ENCODE measurements at places on chromosomes 1 and 21.

- no peak for DNase-seq
Observed at GRCh38 chr1:180636138-180636537, 4.3 kb downstream of the XPR1 start.

DNA sequence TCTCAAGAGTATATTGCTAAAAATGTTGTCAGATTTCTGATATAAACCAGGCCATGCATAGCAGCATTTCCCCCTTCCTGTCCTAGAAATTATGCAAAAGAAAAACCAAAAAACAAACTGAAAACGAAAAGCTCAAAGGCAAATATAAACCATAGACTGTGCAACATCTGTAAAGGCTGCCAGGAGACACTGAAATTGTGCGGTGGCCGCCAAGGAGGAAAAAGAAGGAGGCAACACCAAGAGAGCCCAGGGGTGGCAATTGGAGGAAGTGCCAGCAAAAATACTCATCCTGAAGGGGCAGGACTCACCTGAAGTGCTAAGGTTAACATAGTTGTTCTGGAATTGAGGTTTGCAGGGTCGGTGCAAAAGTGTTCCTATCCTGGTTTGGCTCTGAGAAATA lies 92.0 kb downstream of the RWDD3 start:
- DNase-seq: no peak

GRCh38 chr1:67717876-67718275 lies 32.9 kb downstream of the GADD45A start:
- no peak for DNase-seq

- DNase-seq: no peak
Observed at GRCh38 chr1:224267925-224268324, 62.0 kb downstream of the NVL start.

DNA sequence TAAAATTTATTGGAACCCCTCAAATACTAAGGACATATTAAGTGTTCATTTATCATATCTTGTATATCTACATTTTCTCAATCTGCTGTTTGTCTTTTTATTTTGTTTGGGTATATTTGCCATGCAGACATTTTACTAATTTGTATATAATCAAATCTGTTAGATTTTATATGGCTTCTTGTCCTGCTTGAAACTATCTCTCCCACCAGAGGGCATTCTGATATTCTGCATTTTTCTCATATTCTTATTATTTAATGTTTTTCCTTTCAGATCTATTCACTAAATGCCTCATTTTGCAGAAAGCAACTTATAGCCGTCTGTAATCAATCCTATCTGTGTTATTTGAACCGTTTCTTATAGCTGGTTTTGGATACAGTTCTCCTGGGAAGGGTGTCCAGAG lies 745.5 kb downstream of the LRRIQ3 start:
- no peak for DNase-seq

DNA sequence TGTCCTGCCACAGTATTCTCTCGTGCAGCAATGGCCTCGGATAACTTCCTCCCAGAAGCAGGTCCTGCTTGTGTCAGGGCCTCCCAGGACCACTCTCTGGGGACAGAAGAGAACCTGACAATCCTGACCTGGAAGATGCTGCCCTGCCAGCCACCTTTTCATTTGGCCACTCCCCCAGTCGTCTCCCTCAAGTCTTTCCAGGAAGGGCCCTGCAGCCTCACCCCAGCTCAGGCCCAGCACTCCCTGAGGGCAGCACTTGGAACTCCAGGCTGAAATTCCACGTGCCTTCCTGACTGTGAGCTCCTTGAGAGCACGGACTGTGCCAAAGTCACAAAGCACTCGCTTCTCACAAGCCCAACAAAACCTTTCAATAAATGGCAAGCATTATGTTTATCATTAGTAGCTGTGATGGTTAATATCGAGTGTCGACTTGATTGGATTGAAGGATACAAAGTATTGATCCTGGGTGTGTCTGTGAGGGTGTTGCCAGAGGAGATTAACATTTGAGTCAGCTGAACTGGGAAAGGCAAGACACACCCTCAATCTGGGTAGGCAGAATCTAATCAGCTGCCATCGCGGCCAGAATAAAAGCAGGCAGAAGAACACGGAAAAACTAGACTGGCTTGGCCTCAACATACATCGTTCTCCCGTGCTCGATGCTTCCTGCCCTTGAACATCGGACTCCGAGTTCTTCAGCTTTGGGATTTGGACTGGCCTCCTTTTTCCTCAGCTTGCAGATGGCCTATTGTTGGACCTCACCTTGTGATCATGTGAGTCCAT lies 2.3 kb upstream of the CLEC20A start:
- DNase-seq: no peak

GRCh38 chr1:239527051-239527693 lies 140.8 kb downstream of the CHRM3 start:
- DNase-seq: no peak

GRCh38 chr1:17558541-17558940 lies 19.0 kb downstream of the ARHGEF10L start:
- DNase-seq: no peak

GRCh38 chr1:145425436-145426029 lies at the start of gene NBPF20:
Gene NBPF20 (minus strand): TSS chr1:145425603. CDS start chr1:145405272, 20,331 bp downstream.
- peak; percentile 74 for DNase-seq

DNA sequence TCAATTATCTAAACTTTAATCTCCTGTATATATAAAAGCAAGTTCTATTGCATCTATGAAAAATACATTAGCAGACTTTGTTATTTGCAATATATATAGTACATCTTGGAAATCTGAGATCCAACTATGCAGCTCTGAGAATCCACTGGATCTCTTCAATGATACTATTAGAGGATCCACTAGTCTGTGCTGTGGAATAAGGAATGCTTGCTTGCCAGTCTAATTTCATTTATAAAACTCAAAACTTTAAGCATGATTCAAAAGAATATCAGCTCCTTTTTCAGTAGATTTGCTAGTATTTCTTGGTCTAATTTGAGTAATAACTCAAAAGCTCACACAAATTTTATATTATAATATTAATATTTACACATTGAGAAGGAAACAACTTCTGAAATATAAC lies 115.1 kb downstream of the SPATA6 start:
- DNase-seq: no peak

- DNase-seq: no peak
Observed at GRCh38 chr1:203057911-203058675, 27.7 kb downstream of the MYOG start.

- peak; percentile 59 for DNase-seq
Observed at GRCh38 chr21:36422279-36423098, 37.3 kb downstream of the CHAF1B start.

- no peak for DNase-seq
Observed at GRCh38 chr1:243411472-243411871, 155.6 kb downstream of the SDCCAG8 start.

- DNase-seq: no peak
Observed at GRCh38 chr1:207388721-207389120, 65.4 kb upstream of the CR2 start.

DNA sequence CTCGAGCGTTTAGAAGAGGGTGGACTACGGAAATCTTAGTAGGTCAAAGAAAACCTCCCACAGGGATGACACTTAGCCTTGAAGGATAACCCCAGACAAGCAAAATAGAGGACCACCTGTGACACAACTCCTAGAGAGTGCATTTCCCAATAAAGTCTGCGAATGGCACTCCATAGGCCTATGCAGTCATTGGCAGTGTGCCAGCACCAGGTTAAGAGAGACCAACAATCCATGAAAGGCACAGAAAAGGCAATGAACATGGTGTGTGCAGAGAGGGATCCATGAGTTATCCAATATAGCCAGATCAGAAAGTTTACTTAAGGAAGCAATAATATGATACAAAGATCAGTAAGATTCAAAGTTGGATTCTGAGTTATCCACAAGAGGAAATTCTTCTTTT lies 45.2 kb upstream of the FMO2 start:
- no peak for DNase-seq

DNA sequence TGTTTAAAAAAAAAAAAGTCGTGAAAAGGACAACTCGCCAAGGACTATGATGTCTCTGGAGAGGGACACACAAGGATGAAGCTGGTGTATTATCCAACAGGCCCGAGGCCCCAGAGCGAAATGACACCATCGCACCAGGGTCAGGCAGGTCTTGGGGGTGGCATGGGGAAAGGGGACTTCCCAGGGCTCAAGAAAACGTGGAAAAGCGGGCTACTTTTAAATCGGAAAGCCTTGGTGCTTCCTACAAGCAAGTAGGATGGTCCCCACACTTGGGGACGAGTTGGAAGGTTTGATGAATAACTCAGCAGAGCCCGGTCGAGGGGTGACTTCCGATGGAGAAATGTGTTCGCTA lies 505 bp upstream of the GNPAT start:
- DNase-seq: no peak

- no peak for DNase-seq
Observed at GRCh38 chr1:12556368-12556930, 61.6 kb downstream of the DHRS3 start.

- no peak for DNase-seq
Observed at GRCh38 chr1:221987860-221988520, 246.1 kb upstream of the DUSP10 start.

DNA sequence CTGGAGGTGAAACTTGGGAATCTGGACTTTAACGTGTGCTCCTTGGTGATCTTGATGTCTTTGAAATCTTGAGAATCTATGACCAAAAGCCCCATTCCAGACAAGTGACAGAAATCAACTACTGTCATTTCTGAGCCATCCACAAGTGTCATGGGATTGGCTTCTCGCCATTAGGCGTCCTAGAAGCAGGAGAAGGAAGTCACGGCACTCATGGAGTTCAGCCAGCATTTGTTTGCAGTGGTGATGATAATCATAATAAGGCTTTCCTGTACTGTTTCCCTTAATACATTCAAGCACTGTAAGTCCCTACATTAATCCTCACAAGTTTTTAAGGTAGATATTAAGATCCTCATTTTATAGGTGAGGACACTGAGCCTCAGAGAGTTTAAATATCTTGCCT lies 11.9 kb downstream of the F5 start:
- no peak for DNase-seq

- no peak for DNase-seq
Observed at GRCh38 chr1:95169548-95169947, 52.4 kb downstream of the TLCD4 start.

- DNase-seq: no peak
Observed at GRCh38 chr1:6435129-6435528, 10.6 kb downstream of the ESPN start.

- no peak for DNase-seq
Observed at GRCh38 chr1:117795190-117795589, 134.2 kb downstream of the GDAP2 start.

- DNase-seq: no peak
Observed at GRCh38 chr1:229582011-229582694, 23.6 kb upstream of the ABCB10 start.

- DNase-seq: no peak
Observed at GRCh38 chr21:9755611-9756010, 765.8 kb upstream of the TPTE start.

DNA sequence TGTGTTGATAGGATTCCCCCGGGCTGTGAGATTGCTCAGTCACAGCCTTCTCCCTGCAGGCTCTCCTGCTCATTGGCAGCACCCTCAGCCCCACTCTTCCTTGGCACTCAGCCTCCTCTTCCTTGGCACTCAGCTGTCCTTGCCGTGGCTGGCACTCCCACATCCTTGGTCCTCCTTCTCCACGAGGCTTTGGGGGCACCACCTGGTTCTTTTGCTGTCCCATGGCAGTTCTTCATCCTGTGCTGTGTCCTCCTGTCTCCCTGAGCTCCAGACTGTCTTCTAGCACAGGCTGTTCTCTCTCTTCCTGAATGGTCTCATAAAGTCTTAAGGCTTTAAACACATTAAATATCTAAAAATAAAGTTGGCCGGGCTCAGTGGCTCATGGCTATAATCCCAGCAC lies 27.0 kb downstream of the PKNOX1 start:
- DNase-seq: no peak

- no peak for DNase-seq
Observed at GRCh38 chr1:76786222-76786621, 81.1 kb upstream of the ST6GALNAC5 start.

GRCh38 chr1:201126832-201127754 lies at the start of gene ASCL5:
Gene ASCL5 (minus strand): TSS chr1:201127184. CDS start chr1:201115372, 11,812 bp downstream.
- no peak for DNase-seq

- DNase-seq: no peak
Observed at GRCh38 chr1:12511516-12512468, 106.2 kb downstream of the DHRS3 start.

- DNase-seq: no peak
Observed at GRCh38 chr1:151373196-151373595, 691 bp upstream of the SELENBP1 start.

- no peak for DNase-seq
Observed at GRCh38 chr1:33346927-33347649, 26.2 kb upstream of the A3GALT2 start.

DNA sequence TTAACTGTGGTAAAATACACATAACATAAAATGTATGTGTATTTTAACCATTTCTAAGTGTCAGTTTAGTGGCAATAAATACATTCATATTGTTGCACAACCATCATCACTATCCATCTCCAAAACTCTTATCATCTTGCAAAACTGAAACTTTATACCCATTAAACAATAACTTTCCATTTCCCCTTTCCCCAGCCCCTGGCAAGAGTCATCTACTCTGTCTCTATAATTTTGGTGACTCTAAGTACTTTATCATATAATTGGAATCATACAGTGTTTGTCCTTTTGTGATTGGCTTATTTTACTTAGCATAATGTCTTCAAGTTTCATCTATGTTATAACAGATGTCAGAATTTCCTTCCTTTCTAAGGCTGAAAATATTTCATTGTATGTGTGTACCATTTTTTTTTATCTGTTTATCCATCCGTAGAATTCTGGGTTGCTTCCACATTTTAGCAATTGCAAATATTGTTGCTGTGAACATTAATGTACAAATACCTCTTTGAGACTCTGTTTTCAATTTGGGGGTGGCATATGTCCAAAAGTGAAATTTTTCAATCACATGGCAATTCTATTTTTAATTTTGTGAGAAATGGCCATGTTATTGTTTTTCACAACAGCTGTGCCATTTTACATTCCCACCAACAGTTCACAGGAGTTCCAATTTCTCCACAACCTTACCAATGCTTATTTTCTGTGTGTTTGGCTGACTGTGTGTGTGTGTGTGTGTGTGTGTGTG lies 153.9 kb upstream of the GORAB start:
- no peak for DNase-seq

GRCh38 chr21:31670070-31670469 lies 10.6 kb downstream of the SOD1 start:
- no peak for DNase-seq

- no peak for DNase-seq
Observed at GRCh38 chr1:241624935-241625334, 15.2 kb downstream of the CHML start.

GRCh38 chr1:247357781-247358211 lies 26.1 kb upstream of the ZNF496 start:
- no peak for DNase-seq

- DNase-seq: no peak
Observed at GRCh38 chr21:39094847-39095579, 88.2 kb downstream of the PSMG1 start.

Measured in activated CD8-positive, alpha-beta memory T cell treated with anti-CD3 and anti-CD28 coated beads, Interleukin-2, amount 10 ng/mL, durations not matched to agents 7 days and 5 days (primary cell).